Effector memory CD8-positive, alpha-beta T cell (primary cell): ENCODE measurements at places on chromosomes 3 and 15.

DNA sequence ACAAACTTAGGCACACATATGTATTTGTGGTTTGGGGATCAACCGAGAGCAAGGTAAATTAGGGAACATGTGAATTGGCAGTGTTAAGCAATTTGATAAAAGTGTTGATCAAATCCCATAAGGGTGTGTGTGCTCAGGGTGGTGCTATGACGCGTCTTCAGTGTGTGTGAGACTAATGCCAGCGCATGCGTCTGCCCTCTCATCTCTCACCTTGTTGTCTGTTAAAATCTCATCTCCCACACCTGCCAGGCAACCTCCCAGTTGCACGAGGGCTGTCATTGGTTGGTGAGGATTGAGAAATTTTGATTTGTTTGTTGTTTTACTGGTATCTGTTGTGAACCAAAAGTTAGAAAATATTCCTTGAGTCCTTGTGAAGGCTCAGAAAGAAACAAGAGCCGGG, 137.2 kb upstream of the ICE2 start:
- DNase-seq, result no peak

DNA sequence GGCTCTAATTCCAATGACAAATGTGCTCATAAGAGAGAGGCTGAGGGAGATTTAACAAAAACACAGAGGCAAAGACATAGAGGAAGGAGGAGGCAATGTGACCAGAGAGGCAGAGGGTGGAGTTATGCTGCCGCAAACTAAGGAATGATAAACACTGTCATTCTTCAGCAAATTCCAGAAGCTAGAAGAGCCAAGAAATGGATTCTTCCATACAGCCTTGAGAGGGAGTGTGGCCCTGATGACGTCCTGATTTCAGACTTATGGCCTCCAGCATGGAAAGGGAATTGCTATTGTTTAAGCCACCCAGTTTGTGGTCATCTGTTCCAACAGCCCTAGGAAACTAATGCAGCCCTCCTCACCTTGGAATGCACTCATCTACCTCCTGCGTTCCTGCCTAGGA, 30.5 kb downstream of the CD47 start:
- DNase-seq, result no peak

- DNase-seq, result no peak
Measured at GRCh38 chr3:71075494-71075893, 508.0 kb downstream of the FOXP1 start.

DNA sequence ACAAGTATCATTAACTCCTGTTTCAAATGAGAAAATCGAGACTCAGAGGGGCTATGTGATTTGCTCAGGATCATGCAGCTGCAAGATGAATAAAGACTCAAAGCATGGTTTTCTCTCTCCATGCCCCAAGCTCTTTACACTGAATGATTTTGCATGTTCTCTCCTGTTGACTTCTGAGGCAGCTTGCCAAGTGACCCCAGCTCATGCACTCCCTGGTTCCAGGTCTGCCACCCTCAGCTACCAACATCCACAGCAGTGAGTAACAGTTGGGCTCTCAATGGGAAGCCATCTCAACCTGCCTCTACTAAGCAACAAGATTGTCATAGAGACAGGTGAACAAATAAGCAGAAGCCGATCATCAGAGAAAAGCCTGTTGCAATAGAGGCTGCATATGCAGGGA, 116.9 kb upstream of the GADL1 start:
- DNase-seq, result no peak

- DNase-seq, result no peak
Measured at GRCh38 chr3:120394347-120394746, 45.2 kb upstream of the LRRC58 start.

GRCh38 chr3:58899953-58900298, 149.9 kb downstream of the CFAP20DC start:
- no peak for DNase-seq

DNA sequence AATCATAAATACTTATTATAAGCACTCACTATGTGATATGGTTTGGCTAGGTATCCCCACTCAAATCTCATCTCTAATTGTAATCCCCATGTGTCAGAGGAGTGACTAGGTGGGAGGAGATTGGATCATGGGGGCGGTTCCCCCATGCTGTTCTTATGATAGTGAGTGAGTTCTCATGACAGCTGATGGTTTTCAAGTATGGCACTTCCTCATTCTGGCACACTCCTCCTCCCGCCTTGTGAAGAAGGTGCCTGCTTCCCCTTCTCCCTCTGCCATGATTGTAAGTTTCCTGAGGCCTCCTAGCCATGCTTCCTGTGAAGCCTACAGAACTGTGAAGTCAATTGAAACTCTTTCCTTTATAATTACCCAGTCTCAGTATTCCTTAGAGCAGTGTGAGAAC, 53.3 kb upstream of the CHMP2B start:
- no peak for DNase-seq

DNA sequence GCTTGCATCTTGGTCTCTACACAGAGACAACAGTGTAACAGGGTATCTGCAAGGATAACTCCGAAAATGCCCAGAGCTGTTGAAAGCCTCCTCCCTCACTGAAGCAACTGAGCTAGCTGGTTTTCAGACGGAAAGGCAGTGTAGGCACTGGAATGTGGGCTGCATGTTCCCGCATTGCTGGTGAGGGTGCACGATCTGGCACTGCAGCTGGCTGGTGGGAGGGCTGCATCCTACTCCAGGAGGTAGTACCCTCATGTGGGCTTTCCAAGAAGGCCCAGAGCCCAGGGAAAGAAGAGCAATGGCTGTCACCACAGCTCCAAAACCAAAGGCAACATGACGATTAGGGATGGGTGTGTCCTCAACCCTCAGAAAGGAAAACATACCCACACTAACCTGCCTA, 28.7 kb upstream of the RPS17 start:
- no peak for DNase-seq

DNA sequence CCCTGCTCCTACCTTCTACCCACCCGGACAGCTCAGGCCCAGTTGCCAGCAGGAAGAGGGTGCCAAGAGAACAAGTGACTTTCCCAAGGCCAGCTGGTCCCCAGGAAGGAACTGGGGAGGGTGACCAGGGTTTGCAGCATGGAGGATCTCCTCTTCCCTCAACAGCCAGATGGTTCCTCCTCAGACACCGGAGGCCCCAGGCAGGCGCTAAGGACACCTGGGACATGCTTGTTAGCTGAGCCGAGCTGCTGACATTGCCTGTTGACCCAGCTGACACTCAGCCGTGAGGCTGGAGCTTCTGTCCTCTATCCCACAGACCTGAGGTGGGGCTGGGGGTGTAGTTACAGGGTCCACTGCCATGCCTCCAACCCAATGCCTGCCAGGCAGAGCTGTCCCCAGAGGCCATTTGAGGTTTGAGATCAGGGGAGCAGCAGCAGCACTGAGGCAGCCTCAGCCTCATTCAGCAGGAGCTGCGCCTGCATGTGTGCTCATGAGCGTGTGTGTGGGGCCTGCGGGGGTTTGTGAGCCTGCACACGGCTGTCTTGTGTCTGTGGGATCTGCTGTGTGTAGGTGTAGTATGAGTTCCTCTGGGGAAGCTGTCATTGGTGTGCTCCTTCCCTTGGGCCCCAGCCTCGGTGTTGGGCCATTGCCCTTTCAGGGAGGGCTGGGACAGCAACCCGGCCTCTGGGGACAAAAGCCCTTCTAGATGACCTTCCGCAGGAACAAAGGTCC, 7.1 kb downstream of the CPLX3 start:
- no peak for DNase-seq

DNA sequence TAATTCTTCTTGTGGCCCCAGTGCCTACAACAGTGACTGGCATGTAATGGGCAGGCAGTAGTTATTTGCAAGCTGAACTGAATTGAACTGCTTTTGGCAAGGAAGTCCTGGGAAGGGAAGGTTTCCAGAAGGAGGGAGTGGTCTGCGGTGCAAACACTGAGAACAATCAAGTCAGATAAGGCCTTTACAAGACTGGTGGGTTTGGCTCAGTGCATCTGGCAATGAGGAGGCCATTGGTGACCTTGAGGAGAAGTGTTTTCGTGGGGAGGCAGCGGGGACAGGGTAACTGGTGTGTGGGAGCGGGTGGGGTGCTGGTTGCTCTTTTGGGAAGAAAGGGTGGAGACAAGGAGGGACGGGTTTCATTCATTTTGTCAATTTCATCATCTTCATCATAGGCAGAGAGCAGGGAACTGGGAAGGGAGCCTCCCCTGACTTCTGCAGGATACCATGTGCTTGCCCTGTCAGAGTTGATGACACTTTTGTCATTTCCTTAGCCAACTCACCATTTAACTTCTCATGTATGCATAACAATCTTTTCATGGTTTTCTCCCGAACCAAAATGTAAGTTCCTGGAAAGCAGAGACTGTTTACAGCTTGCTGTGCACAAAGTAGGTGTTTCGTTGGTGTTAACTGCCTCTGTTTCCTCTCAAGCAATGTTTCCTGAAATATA, 8.4 kb upstream of the EHD4 start:
- DNase-seq, result no peak

GRCh38 chr3:134132961-134133360, 103.2 kb upstream of the SLCO2A1 start:
- DNase-seq, result no peak

- no peak for DNase-seq
Measured at GRCh38 chr3:43217633-43218032, 68.7 kb upstream of the SNRK start.

DNA sequence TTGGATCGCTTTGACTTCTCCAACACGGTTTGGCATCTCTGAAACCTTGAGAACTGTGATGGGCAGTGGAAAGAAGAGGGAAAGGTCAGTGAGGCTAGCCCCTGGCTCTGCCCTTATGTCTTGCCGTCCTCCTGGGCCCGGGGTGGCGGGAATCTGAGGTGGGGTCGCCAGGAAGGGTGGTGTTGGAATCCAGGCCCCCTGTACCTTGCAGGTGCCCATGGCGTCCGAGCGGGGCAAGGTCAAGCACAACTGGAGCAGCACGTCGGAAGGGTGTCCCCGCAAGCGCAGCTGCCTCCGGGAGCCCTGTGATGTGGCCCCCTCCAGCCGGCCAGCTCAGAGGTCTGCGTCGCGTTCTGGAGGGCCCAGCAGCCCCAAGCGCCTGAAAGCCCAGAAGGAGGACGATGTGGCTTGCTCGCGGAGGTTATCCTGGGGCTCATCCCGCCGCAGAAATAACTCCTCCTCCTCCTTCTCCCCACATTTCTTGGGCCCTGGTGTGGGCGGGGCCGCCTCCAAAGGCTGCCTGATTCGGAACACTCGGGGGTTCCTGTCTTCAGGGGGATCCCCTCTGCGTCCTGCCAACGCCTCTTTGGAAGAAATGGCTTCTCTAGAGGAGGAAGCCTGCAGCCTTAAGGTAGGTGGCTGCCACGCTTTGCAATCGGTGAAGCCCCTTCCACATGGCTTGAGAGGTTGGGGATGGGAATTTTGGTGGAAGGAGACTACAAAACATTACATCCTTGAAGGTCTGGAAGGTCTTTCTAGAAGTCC, 907 bp downstream of the TATDN2 start:
- no peak for DNase-seq

DNA sequence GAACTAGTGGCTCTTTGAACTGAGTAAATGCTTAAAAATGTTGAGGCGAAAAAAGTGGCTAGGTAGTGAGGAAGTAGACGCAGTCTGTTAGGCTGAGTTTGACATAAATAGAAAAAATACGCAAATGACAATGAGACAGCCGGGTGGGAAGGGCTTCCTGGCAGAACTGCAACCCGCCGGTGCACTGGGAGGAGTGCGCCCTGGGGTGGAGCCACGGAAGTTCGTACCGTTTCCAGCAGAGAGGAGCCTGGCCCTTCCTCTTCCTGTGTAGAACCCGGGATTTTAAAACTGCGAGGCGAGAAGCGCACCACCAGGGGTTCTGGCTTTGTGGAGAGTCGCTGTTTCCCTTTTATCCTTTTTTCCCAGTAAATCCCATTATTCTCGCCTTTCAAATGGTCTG, 602.6 kb downstream of the PYDC2 start:
- DNase-seq, result no peak

- no peak for DNase-seq
Measured at GRCh38 chr3:143536817-143537535, 311.3 kb downstream of the SLC9A9 start.

- DNase-seq, result no peak
Measured at GRCh38 chr3:146503461-146504202, 34.3 kb upstream of the PLSCR2 start.

DNA sequence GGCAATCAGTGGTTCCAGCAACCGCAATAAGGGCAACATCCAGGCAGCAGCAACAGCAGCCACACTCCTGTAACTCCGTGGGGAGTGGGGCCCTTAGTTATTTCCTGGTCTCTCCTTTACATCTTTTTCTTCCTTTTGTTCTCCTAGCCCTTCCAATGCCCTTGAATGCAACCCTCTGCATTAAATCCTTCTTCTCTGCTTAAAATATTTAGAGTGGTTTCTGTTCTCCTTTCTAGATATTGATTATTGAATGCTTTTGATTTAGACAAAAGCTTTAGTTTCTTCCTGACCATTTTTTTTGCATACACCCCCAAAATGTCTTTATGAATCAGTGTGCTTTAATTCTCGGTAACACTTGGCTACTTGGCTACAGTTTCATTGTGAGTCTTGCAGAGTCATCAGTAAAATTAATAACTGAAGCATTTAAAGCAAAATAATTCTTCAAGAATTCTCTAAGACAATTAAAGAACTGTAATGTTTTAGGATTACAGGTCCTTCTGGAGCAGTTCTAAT, 586.1 kb downstream of the MECOM start:
- DNase-seq, result no peak

- DNase-seq, result no peak
Measured at GRCh38 chr3:187286467-187287059, 5.0 kb downstream of the MASP1 start.

DNA sequence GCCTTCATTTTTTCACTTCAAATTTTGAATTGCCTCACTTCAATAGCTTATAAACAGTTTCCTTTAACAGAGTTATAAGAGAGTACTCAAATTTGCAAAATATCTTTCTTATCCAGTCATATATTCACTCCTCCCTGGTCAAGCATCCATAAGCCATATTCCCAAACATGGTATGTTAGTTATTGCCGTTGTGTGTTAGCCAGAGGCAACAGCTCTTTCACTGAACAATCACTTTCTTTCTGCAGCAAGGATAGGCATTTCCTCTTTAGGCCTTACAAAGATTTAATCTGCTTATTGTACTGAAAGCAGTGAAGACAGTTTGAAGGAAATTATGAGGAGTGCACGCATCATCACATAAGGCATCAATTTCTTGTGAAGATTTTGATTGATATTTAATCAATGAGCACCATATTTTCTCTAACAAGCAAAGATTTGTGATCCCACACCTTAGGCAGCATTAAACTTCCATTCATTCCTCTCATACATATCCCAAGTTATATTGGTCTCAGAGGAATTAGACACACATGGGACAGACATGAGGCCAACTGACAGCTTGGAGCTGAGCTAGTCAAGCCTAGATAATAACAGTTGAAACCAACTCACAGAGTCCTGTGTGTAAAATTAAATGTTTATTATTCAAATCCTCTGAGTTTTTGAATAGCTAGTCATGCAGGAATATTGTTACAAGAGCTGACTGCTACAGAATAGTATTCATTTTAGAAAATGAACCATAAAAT, 80.0 kb upstream of the EPHA6 start:
- no peak for DNase-seq

DNA sequence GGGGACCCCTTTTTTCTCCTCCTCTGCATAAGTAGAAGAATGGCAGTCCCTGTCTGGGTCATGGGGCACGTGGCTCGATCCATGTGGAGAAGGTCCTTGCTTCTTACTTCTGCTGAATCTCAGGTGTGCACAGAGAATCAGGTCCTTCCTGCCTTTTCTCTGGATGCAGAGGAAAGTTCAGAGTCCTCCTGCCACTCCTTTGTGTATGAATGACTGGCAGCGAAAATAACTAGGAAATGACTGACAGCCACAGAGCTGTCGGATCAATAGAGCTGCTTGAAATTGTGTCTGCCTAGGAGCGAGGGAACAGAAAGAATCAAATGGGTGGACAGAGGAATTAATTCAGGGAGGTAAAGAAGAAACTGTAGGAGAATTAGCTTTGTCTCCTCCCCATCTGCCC, 49.6 kb upstream of the ROPN1 start:
- DNase-seq, result no peak

GRCh38 chr3:30712991-30713390, 106.6 kb downstream of the TGFBR2 start:
- DNase-seq, result no peak
